Activated CD4-positive, alpha-beta T cell treated with anti-CD3 and anti-CD28 coated beads, Interleukin-2, amount 10 ng/mL, durations not matched to agents 7 days and 5 days (primary cell): ENCODE measurements at places on chromosomes 2 and 18.

GRCh38 chr2:133431289-133431688 is 137.0 kb downstream of the NCKAP5 start:
- DNase-seq: no peak

- no peak for DNase-seq
Observed at GRCh38 chr2:39497082-39497801, 60.2 kb upstream of the MAP4K3 start.

DNA sequence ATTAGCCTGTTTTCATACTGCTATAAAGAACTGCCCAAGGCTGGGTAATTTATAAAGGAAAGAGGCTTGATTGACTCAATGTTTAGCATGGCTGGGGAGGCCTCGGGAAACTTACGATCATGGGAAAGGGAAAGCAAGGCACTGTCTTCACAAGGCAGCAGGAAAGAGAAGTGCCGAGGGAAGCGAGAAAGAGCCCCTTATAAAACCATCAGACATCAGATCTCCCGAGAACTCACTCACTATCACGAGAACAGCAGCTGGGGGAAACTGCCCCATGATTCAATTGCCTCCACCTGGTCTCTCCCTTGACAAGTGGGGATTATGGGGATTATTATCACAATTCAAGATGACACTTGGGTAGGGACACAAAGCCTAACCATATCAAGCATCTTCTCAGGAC is 23.3 kb downstream of the RHOB start:
- DNase-seq: no peak

DNA sequence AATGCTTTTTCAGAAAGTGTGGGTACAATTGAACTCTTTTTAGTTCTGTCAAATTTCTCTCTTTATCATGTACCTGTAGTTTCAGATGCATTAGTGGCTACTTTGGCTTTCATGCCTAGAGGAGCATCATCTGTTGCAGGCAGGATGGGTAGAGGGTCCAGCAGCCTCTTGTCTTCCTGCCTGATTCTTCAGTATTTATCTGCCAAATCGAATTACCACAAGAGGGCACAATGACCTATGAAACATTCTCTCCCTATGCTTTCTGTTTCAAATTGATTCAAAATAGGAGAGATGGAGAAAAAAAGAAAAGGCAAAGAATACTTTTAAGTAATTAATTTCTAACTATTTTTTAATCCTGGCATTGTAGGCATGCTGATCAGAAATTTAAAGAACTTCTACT is 477.2 kb downstream of the TRIB2 start:
- DNase-seq: no peak

- DNase-seq: no peak
Observed at GRCh38 chr18:29259838-29260237, 1082.9 kb upstream of the CDH2 start.

DNA sequence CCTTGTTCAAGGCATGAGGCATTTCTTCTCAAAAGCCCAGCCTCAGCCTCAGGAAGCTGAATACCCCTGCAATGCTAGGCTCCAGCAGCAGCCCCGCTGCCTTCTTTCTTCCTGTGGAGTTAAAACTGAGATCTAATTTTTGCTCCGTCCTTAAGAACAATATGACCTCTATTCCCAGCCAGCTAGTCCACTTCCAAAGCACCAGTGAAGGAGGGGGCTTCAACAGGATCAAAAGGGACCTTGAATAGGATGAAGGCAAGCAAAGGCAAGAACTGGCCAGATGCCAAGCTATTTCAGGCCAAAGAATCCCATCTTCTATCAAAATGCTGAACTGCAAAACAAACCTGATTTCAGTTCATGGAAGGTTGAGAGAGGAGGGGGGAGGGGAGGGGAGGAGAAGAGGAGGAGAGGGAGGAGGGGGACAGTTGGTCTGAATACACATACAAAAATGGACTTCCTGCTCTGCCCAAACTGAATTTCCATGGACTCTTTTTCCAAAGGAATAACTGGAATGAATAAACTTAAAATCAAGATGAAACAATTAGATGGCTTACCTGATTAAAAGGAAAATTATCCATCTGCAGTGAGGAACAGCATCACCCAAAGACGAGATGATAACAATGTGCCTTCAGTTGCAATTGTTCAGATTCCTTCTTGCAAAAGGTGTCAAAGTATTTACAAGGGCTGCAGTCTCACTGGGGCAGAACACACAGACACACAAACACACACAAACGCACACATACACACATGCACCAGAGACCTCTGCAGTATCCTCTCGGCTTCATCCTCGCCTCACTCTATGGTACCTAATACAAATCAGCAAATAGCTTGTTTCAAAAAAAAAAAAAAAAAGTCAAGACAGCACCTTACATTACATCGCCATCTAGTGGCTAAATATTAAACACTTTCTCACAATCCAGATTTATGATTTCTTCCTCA is at the start of gene SCN1A:
TSS of gene SCN1A (minus strand) at position 804 of the 939 bp plus-strand sequence. CDS start 54,399 bp downstream, outside the sequence.
- DNase-seq: no peak

DNA sequence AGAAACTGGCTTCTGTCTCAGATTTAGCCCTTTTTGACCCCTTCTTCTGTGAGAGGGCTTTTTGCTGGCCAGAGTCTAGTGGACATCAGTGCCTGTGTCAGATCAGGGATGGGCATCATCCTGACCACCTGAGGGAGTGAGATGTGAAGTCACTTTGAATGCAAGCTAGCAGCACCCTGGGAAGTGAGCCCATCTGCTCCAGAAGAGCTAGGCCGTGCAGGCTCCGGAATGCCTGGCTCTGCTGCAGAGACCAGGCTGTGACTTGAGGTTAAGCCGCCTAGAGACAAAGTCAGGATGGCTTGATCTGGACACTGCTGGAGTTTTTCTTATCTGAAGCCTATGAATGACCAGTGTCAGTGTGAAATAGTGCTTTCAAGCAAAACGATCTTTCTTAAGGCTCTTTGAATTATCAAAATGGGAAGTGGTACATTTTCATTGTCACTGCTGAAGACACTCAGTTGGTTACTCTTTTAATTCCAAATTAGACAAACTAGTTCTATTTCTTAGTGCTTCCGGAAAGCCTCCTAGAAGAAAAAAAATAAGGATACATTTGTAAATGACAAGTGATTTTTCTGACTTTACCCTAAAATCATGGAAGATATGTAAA is 20.8 kb downstream of the DGUOK start:
- no peak for DNase-seq

- DNase-seq: no peak
Observed at GRCh38 chr2:120791243-120791961, 55.7 kb downstream of the GLI2 start.

- DNase-seq: peak; percentile 84
Observed at GRCh38 chr18:8754995-8755960, 49.9 kb downstream of the MTCL1 start.

DNA sequence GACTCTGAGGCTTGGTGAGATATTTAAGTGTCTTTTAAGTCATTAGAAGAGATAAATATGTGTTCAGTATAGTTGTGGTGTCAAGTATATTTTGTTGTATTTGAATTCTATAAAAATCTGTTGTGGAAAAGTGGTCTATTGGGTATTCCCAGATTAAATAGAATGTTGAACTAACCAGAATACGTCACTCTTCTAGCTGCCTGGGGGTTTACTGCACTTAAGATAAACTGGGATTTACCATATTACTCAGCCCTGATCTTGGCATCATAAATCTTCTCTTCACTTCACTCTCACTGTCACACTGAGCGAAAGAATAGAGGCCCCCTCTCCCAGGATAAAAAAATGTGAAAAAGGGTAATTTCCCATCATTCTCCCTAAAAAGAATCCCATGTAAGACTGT is 129.8 kb downstream of the BCL2 start:
- DNase-seq: no peak

DNA sequence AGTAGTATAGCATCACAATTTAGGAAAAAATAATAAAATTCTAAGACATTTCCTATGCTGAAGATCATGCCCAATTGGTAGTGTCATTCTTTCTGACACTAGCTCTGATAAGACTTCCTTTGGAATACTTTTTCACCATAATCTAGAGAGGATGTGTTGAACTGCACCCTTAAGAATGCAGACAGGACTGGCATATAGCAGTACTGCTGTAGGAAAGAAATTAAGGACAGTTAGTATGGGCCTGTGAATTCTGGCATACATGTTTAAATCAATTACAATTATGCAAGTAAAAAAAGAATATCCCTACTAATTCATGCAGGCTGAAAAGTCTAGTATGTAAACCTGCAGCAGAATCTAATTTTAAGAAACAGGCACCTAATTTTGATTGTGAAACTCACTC is 15.4 kb downstream of the SF3B1 start:
- DNase-seq: no peak

GRCh38 chr2:238423561-238424312 is 3.0 kb upstream of the ASB1 start:
- DNase-seq: no peak

GRCh38 chr18:31774477-31774785 is 13.8 kb upstream of the SLC25A52 start:
- no peak for DNase-seq

DNA sequence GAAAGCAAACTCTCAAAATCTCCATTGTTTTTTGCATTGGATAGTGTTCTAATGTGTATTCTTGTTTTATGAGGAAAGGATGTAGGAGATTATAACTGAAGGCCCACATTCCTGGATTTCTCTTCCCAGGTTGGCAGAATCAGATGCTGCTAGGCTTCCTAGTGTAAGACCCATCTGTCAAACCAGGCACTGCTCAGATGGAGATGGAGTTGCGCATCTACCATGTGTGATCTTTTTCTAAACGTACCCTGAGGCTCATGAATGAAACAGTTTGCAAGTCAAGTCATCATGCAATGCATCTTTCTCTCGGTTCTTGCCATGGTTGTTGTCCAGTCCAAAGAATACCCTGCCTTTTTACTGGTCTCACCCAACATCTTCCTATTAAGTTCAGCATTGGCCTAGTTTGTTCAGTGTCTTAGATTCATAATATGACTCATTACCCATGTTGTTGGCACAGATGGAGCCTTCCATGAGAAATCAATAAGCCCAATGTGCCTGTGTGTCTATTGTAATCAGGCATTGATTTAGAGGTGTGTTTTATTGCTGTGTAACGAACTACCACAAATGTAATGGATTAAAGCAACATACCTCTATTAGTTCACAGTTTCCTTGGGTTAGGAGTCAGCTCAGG is 127.4 kb downstream of the NYAP2 start:
- DNase-seq: no peak

- DNase-seq: no peak
Observed at GRCh38 chr2:25030702-25031101, 11.2 kb upstream of the EFR3B start.

GRCh38 chr2:239195318-239195871 is 205.4 kb downstream of the HDAC4 start:
- DNase-seq: no peak

DNA sequence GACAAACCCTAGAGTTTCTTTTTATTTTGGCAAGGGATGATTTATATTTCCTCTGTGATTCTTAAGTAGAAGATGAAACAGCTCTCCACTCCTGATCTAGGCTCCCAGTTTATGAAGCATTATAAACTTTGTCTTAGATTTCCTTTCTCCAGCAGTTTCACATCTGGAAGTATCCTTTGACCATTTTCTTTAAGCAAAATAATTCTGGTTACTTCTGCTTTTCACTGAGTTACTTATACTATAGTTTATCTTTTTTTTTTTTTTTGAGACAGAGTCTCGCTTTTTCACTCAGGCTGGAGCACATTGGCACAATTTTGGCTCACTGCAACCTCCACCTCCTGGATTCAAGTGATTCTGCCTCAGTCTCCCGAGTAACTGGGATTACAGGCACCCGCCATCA is 45.5 kb downstream of the KCMF1 start:
- DNase-seq: no peak

DNA sequence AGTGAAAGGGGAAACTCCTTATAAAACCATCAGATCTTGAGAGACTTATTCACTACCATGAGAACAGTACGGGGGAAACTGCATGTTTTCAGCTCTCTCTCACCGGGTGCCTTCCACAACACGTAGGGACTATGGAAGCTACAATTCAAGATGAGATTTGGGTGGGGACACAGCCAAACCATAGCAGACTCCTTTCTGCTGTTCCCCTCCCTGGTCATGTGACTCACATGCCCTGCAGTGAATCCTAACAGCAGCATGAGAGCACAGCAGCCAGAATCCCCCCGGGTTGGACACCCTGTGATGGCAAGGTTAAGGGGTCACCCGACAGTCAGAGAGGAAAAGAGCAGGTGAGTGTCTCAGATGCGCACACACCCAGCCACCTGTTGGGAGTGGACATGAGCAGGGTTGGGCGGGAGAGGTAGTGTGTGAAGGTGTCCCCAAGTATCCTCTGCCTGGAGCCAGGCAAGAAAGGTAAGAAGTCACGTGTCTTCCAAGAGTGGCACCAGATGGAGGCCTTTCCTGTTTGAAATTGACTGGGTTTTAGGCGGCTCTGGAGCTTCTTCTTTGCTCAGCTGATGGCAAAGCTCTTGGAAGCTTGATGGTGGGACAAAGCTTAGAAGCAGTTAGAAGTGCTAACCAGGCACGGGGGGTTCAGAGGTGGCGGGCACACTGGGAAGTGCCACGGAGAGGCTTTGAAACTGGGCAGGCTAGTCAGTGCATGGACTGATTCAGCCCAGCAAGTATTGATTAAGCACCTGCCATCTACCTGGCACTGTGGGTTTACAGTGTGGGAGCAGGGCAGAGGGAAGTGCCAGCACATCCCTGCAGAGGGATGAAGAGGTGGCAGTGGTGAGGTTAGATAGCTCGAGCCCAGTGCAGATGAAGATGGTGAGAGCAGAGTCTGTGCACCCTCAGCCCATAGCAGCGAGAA is 68.7 kb downstream of the RHOB start:
- DNase-seq: no peak

DNA sequence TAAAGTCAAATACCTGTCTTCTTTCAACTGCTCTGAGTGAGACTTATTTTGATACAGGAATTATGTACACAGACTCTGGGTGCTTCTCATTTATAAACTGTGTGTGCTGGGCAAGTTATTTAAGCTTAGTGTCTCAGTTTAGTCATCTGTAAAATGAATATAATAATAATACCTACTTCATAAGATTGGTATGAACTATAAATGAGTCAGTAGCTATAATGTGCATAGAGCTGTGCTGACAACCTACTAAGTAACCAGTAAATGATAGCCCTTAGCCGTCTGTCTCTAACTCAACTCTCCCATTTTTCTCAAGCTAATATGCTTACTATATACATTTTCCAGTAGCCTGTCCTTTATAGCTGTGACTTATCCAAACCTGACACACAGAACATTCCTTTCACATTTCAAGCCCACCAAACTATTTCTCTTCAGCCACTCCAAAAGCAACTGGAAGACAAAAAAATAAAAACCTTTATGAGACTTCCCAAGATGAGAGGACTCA is 319.8 kb downstream of the ETAA1 start:
- no peak for DNase-seq
